ENCODE measurements at places on chromosomes 4 and X.

GRCh38 chrX:11530621-11531020 lies 135.1 kb downstream of the ARHGAP6 start:
- no peak for DNase-seq

GRCh38 chr4:95267081-95267480 lies 281.7 kb downstream of the UNC5C start:
- no peak for DNase-seq

DNA sequence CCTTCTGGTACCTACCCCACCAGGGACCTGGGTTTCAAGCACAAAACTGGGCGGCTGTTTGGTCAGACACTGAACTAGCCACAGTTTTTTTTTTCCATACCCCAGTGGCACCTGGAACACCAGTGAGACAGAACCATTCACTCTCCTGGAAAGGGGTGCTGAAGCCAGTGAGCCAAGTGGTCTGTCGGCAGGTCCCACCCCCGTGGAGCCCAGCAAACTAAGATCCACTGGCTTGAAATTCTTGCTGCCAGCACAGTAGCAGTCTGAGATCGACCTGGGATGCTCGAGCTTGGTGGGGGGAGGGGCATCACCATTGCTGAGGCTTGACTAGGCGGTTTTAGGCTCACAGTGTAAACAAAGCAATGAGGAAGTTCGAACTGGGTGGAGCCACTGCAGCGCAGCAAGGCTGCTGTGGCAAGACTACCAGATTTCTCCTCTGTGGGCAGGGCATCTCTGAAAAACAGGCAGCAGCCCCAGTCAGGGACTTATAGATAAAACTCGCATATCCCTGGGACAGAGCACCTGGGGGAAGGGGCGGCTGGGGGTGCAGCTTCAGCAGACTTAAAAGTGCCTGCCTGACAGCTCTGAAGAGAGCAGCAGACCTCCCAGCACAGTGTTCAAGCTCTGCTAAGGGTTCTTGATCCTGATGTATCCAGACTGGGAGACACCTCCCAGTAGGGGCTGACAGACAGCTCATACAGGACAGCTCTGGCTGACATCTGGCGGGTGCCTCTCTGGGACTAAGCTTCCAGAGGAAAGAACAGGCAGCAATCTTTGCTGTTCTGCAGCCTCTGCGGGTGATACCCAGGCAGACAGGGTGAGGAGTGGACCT lies 223.0 kb downstream of the COX18 start:
- no peak for DNase-seq

DNA sequence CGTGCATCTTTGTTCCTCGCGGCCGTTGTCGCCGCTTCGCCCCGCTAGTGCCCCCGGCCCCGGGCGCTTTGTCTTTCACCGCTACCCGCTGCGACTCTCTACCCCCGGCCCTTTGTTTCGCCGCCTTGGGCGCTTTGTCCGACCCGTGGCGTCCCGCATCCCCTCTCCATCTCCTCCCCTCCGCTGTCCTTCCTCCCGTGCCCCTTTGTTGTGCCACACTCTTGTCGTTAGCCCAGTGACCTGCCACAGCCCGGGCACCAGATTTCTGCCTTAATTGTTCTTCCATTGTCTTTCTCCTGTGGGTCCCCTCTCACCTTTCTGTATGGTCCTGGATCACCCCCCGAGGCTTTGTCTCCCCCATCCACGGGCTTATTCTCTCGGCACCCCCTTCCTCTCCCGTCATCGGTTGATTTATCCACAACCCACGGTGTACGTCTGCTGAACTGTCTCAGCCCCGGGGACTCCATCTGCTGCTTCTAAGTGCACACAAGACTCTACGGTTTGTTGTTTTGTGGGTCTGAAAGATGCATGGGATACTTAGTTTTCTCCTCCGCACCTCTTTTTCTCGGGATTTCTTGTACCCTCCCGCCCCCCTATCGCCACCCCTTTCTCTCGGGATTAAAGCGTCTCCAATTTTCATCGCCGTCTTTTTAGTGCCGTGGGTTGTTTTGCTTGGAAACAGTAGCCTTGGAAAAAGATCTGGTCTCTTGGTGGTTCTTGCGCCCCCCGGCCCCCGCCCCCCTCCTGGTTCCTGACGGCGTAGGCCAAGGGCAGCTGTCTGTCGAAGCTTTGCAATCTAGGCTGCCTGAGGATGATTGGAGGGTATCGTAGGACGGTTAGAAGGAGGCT lies 783 bp downstream of the RBPJ start:
- DNase-seq = no peak

DNA sequence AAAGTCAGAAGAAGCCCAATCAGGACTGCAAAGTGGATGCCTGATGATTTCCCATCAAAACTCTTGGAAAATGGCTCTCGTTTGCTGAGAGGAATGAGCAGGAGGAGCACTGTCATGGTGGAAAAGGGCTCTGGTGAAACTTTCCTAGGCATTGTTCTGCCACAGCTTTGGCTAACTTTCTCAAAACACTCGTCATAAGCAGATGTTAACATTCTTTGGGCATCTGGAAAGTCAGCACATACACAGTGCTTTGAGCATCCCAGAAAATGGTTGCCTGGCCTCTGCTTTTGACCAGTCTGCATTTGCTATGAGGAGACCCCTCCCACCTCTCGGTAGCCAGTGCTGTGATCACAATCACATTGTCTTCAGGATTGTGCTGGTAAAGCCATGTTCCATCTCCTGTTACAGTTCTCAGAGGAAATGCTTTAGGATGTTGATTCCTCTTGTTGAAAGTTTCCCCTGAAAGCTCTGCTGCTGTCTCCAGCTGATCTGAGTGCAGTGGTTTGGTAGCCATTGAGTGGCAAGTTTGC lies 25.2 kb upstream of the TBC1D14 start:
- no peak for DNase-seq

- no peak for DNase-seq
Measured at GRCh38 chrX:74434336-74434735, 13.0 kb downstream of the SLC16A2 start.

- DNase-seq = no peak
Measured at GRCh38 chr4:15938182-15938581, 358 bp downstream of the FGFBP1 start.

- DNase-seq = no peak
Measured at GRCh38 chr4:106369456-106370060, 980 bp upstream of the GIMD1 start.

GRCh38 chr4:30720021-30720660 lies at the start of gene PCDH7:
TSS of gene PCDH7 (plus strand) at chr4:30720369. CDS start at chr4:30721423, 1,054 bp downstream.
- DNase-seq = no peak
